ENCODE measurements at places on chromosomes 12 and 14.

DNA sequence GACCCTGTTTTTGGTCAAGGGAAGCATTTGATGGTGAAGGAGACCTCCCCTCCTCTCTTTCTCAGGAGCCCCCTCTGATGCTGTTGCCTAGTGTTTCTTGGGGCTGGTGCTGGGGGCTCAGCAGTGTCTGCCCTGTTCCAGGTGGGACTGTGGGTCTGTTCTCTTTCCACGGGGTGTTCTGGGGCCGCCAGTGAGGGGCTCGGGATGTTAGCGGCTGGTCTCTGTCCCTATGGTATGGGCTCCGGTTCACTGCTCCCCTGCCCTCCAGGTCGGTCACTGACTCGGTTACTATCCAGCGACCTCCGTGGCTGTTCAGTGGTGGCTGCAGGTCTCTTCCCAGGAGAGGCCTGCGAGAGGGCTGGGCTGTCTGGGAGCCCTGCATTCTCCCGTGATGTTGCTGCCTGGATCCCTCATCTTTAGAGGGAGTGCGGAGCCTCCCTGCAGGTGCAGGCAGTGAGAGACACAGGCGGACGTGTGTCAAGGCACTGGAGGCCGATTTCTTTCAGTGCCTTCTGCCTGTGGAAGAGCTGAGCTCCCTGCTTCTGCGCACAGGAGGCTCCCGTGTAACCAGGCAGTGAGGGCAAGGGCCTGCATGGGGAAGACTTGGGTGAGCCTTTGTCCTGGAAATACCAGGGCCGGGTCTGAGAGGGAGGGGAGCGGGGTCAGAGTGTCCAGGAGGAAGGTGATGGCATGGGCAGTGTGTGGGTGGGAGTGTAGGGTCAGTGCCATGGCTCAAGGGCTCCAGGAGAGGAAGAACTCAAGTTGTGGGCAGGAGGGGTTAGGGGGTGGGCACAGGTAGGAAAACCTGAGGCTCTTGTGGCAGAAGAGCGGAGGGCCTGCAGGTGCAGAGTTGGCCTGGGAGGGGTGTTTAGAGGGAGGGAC is 362.6 kb downstream of the TMEM121 start:
- DNase-seq, result no peak

- DNase-seq, result peak; percentile 69
Observed at GRCh38 chr12:109110988-109111495, 5.3 kb upstream of the ACACB start.

GRCh38 chr12:126201981-126202537 is 1136.8 kb downstream of the AACS start:
- DNase-seq, result no peak

GRCh38 chr12:44717612-44718011 is 158.5 kb downstream of the NELL2 start:
- no peak for DNase-seq

- DNase-seq, result no peak
Observed at GRCh38 chr12:29146196-29146595, 2.9 kb upstream of the FAR2 start.

- DNase-seq, result no peak
Observed at GRCh38 chr14:95410838-95411237, 91.1 kb upstream of the CLMN start.

DNA sequence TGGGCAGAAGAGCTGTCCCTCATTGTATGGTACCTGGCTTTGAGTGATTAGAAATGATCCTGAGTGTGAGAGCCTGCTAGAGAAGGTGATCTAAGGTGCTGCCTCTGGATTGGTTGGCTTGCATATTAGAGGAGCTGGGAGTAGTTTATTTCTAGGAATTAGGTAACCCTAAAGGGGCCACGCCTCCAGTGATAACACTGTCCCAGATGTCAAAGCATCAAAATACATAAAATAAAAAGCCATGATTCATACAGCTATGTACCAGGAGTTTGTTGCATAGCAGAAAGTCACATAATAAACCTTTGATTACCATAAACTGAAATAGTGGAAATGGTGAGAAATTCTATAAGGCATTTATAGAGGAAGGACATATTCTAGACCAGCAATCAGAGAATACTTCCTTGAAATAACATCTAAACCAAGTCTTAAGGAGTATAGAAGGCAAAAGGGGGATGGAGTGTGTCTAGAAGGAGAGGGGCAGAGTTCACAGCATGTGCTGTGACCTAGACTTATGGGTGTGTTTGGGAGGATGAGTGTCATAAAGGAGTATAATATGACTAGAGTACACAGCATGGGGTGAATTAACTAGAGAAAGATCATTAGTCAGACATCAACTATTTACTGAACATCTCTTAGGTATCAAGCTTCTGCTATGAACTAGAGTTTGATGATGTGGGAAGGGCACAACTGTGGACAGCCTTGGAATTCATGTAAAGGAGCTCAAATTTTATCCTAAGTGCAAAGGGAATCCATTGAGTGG is 686.4 kb downstream of the GALC start:
- DNase-seq, result no peak

DNA sequence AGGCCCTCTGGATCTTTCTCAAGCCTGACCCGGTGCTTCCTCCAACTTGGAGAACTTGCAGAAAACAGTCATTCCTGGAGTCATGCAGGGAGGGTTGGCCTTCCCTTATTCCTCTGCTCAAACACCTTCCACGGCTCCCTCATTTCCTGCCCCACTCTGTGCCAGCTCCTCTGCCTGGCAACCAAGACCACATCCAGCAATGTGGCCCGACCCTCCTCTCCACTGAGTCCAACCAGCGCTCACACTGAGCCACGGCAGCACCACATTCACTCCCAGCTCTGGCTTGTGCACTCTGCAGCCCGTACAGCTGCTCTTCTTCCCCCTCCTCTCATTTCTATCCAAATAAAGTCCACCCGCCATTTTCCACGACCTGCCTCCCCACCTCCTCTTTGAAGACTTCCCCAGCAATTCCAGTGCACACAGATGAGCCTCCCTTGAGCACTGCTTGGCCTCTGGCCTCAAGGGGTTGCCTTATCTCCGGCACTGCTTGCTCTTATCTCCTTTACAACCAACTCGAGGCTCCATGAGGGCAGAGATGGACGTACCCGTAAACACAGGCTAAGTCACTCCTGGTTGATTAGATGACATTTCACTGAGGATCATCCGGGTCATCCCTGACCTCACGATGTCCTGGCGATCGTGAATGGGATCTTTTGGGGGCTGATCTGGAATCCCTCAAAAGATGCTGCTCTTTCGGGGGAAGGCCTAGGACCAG is 5.4 kb downstream of the PGF start:
- DNase-seq, result no peak

DNA sequence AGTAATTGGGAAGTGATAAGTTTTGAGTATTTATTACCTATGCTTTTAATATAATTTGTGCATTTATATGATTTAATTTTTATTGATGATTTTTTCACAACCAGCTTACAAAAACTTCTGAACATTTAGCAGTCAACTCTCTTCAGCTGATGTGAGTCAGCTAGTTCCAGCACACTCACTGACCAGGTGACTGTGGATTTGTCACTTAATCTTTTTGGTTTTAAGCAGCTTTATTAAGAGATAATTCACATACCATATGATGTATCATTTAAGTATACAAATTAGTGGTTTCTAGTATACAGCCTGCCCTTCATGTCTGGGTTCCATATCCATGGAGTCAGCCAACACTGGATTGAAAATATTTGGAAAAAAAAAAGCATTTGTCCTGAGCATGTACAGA is 103.5 kb downstream of the SYNE2 start:
- no peak for DNase-seq

DNA sequence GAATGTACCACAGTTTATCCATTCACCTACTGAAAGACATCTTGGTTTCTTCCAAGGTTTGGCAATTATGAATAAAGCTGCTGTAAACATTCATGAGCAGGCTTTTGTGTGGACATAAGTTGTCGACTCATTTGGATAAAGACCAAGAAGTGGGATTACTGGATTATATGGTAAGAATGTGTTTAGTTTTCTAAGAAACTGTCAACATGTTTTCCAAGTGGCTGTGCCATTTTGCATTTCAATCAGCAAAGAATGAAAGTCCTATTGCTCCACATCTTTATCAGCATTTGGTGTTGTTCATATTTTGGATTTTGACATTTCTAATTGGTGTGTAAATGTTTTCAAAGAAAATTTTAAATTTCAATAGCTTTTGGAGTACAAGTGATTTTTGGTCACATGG is 27.3 kb upstream of the KLRF1 start:
- DNase-seq, result no peak

DNA sequence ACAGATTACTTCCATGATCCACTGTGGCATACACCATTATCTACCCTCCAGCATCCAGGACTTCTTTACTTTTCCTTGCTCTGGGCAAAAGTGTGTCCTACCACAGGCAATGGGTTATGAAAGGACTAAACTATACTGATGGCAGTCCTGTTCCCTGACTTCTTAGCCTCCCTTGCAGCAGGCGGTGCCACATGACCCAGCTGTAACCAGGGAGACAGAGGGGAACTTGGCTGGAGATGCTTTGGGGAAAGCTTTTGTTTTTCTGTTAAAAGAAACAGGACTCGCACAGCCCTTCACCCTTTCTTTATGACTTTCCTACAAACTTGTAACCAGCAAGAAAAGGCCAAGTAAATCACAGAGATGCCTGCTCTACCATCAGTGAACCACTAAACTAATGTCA is 394.4 kb downstream of the PCNX1 start:
- no peak for DNase-seq

GRCh38 chr14:20956376-20956976 is 1.2 kb downstream of the RNASE2 start:
- no peak for DNase-seq

GRCh38 chr12:15200641-15201040 is 20.6 kb downstream of the RERG start:
- DNase-seq, result no peak

DNA sequence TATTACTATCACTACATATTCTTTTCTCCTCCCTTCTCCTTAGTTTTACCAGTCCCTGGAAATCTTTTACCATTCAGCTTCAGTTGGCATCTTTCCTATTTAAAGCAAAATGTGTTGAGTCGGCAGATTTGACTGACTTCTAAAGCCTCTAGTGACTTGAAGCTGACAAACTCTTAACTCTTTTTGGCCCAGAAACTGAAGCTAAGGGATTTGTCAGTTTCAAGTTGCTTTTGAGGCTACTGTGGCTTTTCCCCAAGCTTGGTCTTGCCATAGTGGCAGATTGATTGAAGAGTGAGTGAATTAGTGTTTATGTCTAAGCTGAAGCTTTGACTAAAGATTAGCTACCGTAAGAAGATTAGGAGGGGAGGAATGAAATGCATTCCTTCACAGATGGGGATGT is 104.0 kb downstream of the ETNK1 start:
- no peak for DNase-seq

GRCh38 chr12:112524676-112525425 is 106.1 kb downstream of the PTPN11 start:
- DNase-seq, result no peak
